ENCODE measurements at places on chromosomes 2 and 18. TPM values are rescaled to one million over a fixed set of nuclear protein-coding genes. Genes with fewer than 3 reads are reported as not detected.

Gene PROKR1
- 0.37 TPM for polyA plus RNA-seq

Gene ALPI
- polyA plus RNA-seq: 0.06 TPM

Gene AAK1
- polyA plus RNA-seq: 26.6 TPM

Gene FAM124B
- polyA plus RNA-seq: 2.2 TPM

Gene SERPINB4
- polyA plus RNA-seq: not detected

Gene RAMP1
- 3.5 TPM for polyA plus RNA-seq

GRCh38 chr18:12438257-12438656 is 30.5 kb downstream of the PRELID3A start:
- DNase-seq: no peak

DNA sequence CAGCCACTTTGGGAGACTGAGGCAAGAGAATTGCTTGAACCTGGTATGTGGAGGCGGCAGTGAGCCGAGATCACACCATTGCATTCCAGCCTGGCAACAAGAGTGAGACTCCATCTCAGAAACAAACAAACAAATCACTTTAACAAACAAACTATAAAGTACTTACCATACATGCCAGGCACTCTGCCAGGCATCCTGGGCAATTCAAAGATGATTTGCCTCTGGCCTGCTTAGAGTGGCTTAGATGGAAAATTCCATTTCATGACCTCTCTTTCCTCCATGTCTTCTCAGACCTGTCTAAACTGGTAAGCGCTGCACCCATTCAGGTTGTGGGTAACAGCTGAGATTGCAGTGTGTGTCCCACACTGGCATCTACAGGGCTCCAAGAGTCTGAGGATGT is 273.2 kb downstream of the BCL2 start:
- DNase-seq: no peak

DNA sequence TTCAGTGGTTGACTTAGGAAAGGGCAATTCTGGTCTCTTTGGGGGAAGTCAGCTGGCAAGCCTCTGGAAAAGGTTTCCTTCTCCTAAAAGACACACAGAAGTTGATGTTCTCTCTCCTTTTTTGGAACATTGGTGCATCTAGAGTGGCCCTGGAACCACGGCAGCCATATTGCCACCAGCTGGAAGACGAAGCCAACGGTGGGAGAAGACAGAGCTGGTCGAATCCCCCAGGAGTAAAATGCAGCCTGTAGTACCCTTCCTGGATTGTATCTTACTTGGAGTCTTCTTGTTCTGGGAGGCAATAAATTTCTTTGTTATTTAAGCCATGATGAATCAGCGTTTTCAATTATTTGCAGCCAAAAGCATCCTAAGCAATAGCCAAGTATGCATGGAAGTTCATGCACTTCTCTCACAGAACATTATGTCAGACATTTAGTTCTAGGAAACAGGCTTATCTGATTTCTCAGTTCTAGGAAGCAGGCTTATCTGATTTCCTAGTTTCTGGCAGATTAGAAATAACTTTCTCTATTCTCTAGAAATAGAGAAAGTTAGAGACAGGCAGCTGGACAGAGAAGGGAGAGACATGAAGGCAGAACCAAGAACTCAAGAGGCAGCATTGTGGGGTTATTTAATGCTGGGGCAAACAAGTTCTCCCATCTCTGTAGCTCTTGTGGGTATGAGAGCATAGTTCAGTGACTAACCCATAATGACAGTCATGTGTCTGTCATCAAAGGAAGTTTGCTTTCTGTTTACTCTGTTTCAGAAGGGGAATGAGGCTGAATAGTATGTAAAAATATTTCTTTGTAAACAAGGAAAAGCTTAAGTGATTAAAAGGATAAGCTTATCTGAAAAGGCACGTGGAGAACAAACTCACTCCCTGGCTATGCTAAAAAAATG is 40.5 kb upstream of the NABP1 start:
- DNase-seq: no peak

DNA sequence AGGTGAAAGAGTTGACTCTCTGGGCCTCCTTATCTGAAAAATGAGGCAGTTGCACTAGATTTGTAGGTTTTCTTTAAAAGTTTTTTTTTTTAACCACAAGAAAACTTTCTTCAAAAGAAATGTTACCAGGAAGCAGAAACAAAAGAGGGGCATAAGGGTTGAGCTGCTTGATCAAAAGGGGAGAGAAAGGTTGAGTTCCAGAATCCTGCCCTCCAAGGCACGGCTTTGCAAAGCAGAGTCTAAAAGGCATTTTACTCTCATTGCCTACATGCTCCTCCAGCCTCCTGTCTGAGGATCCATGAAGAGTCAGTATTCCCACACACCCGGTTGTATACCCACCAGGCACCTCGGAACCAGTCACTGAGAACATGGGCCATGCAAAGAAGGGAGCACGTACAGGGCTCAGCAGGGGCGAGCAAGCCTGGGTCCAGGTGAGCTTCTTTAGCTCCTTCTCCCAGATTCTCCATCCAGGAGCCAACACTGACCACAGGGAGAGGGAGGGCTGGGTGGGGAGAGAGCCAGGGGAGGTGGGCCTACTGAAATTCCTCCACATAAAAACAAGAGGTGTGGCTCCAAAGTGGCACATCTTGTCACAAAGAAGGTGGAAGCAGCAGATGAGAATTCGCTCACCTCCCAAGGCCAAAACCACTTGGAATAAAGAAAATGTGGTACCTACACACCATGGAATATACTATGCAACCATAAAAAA is 116.0 kb upstream of the EPC2 start:
- no peak for DNase-seq

- no peak for DNase-seq
Measured at GRCh38 chr2:121245120-121245820, 39.7 kb downstream of the TFCP2L1 start.

GRCh38 chr18:45838302-45839070 is 13.0 kb downstream of the SIGLEC15 start:
- DNase-seq: no peak

DNA sequence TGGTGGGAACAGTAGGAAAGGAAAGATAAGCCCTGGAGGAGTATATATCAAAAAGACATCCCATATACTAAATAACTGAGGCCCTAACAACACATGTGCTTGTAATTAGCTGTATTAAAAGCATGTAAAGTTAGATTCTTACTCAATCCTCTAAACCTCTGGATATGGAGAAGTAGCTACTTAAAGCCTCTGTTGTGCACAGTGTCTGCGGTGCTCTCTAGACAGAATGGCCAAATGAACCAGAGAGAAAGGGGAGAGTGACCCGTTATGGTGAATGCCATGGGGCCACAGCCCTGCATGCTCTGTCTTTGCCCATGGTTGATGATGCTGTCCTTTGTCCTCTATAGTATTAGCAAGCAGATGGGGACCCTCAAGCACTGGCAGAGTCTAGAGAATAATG is 104.4 kb upstream of the SLC8A1 start:
- no peak for DNase-seq

DNA sequence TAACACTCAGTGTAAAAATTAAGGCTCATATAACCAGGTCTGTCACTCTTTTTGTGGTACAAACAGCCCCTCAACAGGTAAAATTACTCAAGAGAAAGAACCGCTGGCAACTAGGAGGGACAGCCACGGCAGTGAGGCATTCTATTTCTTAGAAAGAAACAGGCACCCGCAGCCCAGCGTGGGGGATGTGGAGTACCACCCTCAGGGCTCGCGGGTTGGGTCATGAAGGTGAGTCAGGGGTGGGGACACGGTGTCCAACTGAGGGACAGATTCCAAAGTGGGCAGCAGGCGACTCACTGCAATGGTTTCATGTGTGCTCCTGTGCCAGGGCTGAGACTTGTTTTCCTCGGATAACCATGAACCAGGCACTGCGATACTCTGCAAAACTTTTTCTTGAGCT is 129.4 kb downstream of the DTNB start:
- no peak for DNase-seq

DNA sequence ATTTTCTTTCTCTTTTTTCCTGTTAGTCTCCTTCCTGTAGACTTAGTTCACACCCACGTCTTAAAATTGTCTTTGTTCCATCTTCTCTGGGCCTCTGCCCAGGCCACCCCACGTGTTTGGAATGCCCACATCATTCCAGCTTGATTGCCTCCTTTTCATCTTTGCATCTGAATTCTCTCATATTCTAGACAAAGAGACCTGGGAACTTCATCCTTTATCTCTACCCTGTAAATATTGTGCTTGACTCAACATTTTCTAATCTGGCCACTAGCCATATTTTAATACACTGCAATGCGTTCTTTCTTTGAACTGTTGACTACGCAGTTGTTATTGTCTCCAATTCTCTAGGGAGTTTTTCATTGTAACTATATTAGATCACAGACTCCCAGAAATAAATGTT is 187.5 kb upstream of the NRXN1 start:
- DNase-seq: no peak

- DNase-seq: no peak
Measured at GRCh38 chr2:138219961-138220360, 255.7 kb downstream of the HNMT start.

Measured in renal cortex interstitium (tissue), 15 donors.